ENCODE measurements at places on chromosomes 11 and 22. TPM values are rescaled to one million over a fixed set of nuclear protein-coding genes. Genes with fewer than 3 reads are reported as not detected.

DNA sequence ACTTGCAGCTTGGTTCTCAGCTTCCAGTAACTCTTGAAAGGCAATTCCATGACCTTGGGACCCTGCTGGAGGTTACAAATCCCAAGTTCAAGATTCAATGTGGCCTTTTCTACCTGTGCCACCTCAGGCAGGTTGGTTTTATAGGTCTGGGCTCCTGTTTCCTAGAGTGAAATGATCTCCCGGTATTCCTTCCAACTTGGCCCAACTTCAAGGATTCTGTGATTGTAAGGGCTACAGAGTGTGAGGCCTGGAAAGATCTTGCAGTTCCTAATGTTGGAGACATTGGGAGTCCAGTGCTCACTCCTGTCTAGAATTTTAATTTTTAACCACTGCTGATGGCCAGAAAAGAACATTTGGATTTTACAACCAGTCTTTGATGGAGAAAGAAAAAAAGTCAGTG is 91.6 kb downstream of the LDLRAD3 start:
- DNase-seq: no peak

DNA sequence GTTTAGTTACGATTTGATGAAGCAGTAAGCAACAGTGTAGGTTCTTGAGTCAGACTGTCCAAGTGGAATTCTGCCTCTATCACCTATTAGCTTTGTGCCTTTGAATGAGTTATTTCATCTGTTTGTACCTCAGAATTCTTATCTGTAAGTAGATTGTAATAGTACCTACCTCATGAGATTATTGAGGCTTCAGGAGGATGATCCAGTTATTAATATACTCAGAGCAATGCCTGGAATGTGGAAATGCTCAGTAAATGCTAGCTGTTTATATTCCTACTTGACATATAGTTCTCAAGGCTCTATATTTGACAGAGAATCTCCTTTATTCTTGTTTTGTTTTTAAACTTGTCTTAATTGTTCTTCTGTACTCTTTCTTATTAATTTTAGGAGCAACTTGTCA is 70.1 kb downstream of the SFI1 start:
- DNase-seq: no peak

DNA sequence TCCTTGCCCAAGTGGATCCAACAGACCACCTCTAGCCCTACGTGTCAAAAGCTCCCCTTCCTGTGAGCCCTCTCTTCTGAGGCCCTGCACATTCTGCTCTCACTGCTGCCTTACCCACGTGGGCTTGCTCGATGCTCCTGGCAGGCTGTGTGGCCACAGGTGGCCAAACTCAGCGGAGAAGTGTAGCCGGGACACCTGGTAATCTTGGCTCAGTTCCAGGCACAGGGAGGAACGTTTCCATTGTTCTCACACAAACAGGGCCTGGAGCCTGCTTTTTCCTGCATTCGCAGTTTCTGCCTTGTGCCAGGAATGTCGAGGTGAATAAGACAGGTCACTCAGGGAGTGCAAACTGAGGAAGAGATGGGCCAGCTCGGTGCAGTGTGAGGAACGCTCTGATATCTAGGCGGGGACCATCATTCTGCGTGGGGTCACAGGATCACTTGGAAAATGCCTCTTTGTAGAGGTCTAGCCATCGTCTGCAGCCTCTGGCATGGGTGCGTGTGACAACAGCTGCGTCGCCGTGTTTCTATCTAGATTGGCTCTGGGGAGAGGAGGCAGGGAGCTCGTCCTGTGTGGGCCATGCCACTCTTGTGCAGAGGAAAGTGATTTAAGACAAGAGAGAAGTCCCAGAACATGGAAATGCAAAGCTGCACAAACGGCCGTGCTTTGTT is 127.6 kb upstream of the PARVA start:
- no peak for DNase-seq

- no peak for DNase-seq
Observed at GRCh38 chr11:116509551-116509950, 263.2 kb downstream of the BUD13 start.

DNA sequence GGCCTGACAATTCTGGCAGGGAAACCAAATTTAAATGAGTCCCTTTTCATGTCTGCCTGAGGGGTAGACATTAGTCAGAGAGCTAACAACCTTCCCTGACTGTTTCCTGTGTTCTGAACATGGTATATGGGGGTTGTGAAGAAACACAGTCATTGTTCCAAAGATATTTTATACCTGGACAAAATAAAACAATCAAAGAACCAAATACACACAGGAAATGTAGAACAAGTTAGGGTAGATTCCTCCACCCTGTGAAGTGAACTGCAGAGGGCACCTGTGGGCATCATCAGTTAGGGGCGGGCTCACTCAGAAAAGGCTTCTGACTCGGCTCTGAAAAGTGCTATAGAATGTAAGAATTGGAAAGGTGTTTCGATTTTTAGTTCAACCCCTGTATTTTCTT is 231.9 kb upstream of the CADM1 start:
- no peak for DNase-seq

DNA sequence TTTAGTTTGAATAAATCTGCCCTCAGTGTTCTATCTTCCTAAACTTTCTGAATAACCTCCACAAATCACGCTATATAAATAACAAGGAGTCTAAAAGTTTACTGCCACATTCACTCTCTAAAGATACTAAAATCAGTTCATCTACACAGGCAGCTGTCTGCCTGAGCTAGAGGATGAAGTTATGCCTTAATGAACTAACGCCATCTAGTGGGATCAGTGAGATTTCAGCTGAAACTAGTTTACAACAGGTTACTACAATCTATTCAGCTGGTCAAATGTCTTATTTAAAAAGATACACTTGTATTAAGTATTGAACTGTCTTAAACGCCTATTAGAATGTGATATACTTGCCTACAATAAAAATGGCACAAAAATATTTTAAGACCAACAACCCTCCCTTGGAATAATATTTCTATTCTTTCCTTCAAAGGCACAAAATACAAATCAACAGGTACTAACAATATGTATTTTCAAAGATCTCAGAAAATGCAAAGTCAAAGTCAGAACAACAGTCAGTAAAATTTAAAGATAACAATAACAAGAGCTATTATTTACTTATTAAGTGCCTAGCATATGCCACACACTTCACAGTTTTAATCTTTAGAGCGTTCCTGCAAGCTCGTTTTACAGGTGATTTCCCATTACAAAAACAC is 84.1 kb downstream of the LARGE2 start:
- DNase-seq: no peak

- DNase-seq: no peak
Observed at GRCh38 chr11:96113193-96113681, 189.3 kb upstream of the MTMR2 start.

DNA sequence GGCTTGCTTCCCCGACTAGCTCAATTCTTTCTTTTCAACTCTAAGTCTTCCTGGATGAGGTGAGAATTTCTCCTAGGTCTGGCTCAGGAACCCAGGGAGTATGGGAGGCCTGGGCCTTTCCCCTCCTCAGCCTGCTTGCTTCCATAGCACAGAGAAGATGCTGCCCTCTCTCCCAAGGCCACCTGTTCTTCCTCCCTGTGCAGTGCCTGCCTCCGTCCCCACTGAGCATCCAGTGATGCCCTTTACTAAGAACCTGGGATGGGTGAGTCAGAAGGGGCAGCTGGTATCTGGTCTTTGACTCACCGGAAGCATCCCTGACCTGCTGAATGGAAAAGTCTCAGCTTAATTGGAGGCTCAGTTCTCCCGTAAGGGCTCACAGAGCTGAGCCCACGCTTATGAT is 607.9 kb downstream of the BUD13 start:
- DNase-seq: no peak

DNA sequence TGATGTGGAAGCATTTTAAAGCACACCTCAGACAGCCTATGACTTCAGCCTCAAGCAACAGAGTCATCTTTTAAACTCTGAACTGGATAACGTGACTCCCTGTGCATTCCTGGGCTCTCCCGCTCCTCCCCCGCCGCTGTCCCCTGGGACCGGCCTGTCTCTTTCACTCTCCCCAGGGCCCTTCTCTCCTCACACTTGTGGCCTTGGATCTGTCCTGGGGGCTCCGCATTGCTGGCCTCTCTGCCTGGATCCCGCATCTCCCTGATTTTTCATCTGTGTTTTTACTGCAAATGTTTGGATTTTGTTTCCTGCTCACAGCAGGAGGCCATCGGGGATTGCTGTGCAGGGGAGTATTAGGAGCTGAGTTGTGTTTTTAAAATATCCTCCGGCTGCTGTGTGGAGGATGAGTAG is 15.4 kb downstream of the C11orf24 start:
- DNase-seq: no peak

DNA sequence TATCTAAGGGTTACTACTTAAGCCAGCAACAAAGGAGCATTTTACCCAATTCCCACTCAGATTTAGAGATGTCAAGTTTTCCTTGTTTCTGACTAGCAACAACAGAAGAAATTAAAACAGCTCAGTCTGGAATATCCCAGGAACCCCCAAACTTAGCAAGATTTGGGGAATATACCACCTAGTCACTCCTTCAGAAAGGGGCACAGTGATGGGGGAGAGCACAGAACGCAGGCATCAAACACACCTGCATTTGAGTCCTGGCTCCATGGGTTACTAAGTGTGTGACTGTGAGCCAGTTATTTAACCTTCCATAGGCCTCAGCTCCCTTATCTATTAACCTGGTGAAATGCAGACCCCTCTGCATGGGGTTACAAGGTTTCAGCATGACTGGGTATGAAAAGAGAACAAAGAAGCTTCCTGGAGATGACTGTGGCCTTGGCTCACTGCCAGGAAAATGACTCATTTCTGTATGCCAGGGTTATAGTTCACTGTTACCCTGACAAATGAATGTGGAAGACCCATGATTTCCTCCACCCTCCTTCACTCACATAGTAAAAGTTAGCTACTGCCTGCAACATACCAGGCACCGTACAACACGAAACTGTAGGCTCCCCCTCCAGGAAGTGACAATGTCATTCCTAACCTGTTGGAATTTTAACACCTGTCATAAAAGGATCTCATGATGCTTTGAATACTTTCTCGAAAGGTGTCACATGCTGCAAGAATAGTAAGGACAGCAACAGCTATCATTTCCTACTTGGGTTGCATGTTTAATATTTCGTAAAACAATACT is 79.6 kb downstream of the ME3 start:
- no peak for DNase-seq

- no peak for DNase-seq
Observed at GRCh38 chr11:124193221-124194010, 10.3 kb downstream of the OR10D3 start.

- DNase-seq: peak; percentile 91
Observed at GRCh38 chr11:64767344-64768299, 7.8 kb upstream of the PYGM start.

GRCh38 chr11:67548555-67549110 is 25.4 kb upstream of the CABP2 start:
- no peak for DNase-seq

The CCDC85B gene
- total RNA-seq: 42.8 TPM

The CSF2RB gene
- total RNA-seq: 61.7 TPM

The VWA5A gene
- 12.9 TPM for total RNA-seq

The CRYBB3 gene
- not detected for total RNA-seq

The RASL10A gene
- 0.54 TPM for total RNA-seq
